CD4-positive, alpha-beta T cell treated with Interferon alpha-2 for 1 hour (primary cell): ENCODE measurements at places on chromosomes 1 and 21.

- no peak for DNase-seq
These were observed 23.1 kb upstream of the C1orf198 start for GRCh38 chr1:230891413-230891812.

DNA sequence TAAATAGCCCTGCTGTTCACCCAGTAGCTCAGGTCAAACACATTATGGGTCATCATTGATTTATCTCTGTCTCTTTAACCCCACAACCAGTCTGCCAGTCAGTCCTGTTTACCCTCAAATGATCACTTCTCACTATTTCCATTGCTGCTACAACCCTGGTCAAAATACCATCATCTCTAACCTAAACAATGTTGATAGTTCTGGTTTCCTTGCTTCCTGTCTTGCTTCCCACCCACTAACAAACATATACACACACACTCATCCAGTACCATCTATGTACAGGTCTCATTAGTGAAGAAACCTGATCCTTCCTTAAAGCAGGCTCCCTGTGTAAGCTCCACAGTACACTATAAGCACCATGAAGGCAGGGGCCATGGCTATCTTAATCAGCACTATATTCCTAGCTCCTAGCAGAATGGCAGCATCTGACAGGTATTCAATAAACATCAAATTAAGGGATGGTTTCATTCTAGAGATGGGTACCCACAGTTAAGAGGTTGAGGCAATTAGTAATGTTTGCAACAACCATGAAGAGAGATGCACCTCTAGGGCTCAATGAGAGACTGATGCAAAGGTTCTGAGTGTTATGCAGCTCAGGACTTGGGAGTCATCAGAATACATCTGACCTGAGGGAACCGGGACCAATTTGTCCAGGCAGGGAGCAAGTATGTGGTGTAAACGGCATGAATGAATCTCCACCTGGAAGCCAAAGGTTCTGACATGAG is 10.0 kb upstream of the TGFBR3 start:
- no peak for DNase-seq

DNA sequence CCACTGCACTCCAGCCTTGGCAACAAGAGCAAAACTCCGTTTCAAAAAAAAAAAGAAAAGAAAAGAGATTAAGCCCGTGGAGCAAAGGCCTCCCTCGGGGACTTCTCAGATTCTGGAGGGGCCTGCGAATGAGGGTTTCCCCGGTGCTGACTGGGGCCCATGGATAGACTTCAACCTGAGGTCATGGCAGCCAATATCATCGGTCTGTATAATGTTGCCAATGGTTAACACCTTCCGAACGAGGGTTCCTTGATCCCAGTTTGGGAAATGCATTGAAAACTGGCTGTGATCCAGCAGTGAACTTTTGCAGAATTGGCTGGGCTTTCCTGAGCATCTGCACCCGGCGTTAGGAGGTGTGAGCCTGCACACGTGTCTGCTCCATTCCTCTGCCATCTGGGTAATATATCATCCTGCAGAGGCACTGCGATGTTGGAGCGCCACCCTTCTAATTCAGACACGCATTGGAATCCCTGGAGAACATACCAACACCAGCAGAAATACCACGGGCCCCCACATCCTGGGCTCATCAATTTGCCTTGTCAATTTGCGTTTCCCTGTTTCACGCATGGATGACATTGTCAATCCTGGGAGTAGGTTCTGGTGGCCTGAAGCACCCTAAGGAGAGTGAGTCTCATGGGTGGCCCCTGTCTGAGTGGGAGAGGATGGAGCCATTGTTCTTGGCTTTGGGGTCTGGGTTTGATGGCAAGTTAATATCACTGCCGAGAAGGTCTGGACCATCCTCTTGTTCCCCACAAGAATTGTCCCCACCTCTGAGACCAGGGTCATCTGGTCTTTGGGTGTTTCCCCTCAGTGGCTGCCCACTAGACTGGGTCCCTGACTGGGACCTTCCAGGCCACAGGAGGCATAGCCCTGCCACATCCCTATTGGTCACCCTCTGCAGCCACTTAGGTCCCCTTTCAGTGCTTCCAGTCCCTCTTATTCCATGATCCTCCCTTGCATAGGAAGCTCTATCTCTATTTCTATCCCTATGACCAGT is 441.0 kb downstream of the PTPRU start:
- no peak for DNase-seq

- DNase-seq: peak; percentile 12
These were observed at the start of gene FCRL1 for GRCh38 chr1:157819896-157820295. TSS of gene FCRL1 (minus strand) at chr1:157820120. CDS start at chr1:157820037, 83 bp downstream.

- DNase-seq: no peak
These were observed 7.2 kb upstream of the GRIK3 start for GRCh38 chr1:37041483-37041882.

GRCh38 chr1:61087571-61087970 is 5.2 kb downstream of the NFIA start:
- DNase-seq: no peak

DNA sequence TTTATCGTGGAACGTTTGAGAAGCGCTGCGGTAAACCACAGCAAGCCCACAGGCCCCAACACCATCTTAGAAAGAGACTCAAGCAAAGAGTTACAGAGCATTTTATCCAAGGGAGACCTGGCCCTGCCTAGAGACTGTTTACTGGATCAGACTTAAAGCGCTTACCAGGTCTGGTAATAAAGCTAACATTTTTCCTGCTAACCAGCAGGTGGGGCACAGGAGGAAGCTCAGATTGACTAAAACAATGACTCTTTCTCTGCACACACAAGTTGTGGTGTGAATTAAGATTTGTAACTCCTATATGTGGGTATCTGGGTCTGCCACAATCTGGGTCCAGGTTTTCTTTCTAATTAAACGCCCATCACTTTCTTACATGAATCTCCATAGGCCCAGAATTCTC is 136.5 kb upstream of the ETS2 start:
- DNase-seq: peak; percentile 10

DNA sequence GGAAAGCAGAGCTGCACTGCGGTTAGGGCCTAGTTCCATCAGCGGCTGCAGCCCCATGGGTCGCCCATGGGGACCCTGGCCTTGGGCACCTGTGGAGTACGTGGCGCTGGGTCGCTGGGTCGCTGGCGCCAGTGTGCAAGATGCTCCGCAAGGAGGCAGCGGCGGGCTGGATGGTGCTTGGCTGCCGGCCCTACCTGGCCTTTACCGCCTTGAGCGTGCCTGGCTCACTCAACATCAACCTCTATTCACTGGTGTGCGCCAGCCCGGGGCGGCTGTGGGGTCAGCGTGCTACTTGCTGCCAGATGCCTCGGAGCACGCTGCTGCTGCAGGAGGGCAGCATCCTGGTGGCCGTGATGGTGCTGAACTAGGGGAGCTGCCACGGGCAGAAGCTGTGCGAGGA is 85.1 kb upstream of the RHOU start:
- DNase-seq: no peak

GRCh38 chr1:45122724-45123123 is 83.7 kb downstream of the ZSWIM5 start:
- DNase-seq: no peak

GRCh38 chr1:244112636-244113035 is 61.6 kb downstream of the ZBTB18 start:
- no peak for DNase-seq

GRCh38 chr1:53342735-53343470 is 15.0 kb upstream of the LRP8 start:
- DNase-seq: no peak

DNA sequence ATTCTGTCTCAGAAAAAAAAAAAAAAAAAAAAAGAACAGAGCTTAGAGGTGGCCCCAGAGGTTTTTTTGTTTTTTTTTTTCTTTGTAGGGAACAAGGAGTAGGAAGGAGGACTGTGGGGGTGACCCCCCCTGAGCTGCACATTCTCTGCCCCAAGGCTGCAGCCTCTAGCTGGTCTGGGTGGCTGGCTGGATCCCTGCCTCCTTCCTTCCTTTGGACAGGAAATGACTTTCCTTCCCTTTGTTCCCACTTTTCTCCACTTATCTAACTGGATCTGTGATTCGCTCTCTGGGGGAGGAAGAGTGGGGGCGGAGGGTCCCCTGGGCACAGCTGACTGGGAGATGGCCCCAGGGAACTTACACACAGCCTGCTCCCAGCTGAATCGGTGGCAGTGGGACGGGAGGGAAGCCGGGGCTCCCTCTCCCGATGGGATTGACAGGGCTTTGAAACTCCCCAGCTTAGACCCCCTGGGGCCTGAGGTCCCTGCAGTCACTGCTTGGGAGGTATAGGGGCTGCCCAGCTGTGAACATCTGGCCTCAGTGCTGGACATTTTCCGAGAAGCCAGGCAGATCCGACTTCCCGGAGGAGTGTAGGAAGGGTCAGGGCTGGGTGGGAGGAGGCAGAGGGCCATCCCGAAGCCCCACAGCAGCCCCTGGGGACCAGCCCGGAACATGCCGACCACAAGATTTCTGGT is 2.1 kb downstream of the FBLIM1 start:
- DNase-seq: no peak

DNA sequence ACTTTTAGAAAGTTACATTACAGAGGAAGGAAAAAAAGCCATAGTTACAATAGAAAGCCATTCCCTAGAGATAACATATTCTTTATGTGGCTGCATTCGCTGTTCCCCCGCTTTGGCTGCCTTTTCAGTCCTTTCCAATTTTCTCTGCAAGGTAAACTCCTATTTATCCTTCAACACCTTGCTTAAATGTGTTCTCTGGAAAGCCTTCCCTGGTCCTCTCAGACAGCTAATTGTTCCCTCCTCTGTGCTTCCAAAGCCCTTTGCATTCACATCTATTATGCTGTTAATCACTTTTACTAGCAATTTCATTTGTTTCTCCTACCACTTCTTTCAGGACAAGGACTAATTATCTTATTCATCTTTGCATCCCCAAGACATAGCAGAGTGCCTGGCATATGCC is 1.6 kb downstream of the PHC2 start:
- no peak for DNase-seq

DNA sequence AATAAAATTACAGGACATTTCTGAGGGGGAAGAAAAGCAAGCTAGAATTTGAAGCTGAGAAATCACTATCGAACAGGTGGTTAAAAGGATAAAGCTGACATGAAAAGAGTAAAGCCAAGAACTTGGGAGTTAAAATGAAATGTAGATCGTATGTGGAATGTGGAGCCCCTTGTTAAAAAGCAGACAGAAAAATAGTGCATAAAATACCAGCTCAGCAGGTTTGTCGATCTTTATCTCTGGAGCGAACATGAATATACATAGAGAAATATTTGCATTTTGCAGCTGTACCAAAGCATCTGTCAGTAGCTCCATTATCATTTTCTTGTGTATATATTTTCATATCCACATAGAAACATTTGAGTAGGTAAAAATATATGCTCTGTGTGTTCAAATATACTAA is 73.6 kb upstream of the CDC42BPA start:
- no peak for DNase-seq

GRCh38 chr1:1069056-1069710 is 4.9 kb downstream of the RNF223 start:
- peak; percentile 92 for DNase-seq

- DNase-seq: no peak
These were observed 46.4 kb upstream of the TMEM51 start for GRCh38 chr1:15107058-15107687.

DNA sequence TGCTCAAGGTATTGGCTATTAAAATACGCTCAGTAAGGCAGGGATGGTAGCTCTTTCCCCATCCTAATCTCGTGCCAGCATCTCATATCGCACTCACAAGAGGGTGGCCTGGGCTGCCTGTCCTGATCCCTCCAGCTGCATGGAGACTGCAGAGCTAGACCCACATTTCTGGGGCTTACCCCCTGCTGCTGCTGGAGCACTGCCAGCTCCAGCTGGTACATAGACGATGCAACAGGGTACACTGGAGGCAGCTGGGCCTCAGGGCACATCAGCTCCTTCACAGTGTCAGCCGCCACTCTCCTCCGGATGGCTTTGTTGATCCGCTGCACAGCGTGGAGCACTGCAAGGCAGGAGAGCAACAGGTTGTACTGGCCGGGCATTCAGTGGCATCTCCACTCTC is 16.0 kb downstream of the IQGAP3 start:
- DNase-seq: no peak

- no peak for DNase-seq
These were observed 56.6 kb upstream of the C1orf174 start for GRCh38 chr1:3956527-3957170.

- DNase-seq: no peak
These were observed 182.9 kb downstream of the OMA1 start for GRCh38 chr1:58363585-58363984.

GRCh38 chr1:161017756-161018630 is 3.0 kb downstream of the F11R start:
- DNase-seq: no peak

DNA sequence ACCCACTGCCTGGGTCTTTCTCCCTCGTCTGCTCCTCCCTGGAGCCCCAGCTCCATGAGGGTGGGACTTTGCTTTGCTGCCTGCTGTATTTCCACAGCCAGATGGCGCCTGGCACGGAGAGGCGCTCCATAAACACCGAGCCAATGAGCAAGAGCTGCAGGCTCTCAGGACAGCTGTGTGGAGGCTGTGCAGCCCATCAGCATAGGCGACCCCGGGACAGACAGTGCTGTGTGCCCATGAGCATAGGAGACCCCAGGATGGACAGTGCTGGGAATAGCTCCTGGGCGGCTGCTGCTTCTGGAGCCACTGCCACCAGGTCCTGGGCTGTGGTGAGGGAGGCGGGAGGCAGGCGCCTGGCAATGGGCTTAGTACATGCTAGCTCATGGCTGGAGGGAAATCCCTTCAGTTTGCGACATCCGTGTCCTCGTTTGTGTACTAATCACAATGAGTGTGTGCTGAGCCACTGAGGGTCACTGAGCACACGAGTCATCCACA is 29.2 kb downstream of the CEP104 start:
- DNase-seq: no peak

DNA sequence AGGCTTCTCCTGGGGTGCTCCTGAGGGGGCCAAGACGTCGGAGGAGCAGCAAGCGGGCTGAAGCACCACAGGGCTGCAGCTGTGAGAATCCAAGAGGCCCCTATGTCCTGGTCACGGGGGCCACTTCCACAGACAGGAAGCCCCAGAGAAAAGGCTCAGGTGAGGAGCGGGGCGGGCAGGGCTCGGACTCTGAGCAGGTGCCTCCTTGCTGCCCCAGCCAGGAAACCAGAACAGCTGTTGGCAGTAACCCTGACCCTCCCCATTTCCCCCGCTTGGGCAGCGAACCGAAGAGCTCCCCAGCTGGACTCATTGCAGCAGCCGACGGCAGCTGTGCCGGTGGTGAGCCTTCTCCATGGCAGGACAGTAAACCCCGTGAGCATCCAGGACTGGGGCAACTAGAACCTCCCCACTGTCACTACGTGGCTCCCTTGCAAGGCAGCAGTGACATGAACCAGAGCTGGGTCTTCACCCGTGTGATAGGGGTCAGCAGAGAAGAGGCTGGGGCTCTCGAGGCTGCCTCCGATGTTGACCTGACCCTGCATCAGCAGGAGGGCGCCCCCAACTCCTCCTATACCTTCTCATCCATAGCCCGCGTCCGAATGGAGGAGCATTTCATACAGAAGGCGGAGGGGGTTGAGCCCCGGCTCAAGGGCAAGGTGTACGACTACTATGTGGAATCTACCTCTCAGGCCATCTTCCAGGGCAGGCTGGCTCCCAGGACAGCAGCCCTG is 625 bp downstream of the KLHDC7A start:
- no peak for DNase-seq

GRCh38 chr1:87759421-87760087 is 430.9 kb downstream of the LMO4 start:
- no peak for DNase-seq

GRCh38 chr1:221907166-221907932 is 165.5 kb upstream of the DUSP10 start:
- no peak for DNase-seq
